Activated CD4-positive, CD25-positive, alpha-beta regulatory T cell treated with anti-CD3 and anti-CD28 coated beads, Interleukin-2, amount 50 U/mL, for 16 hours (primary cell): ENCODE measurements at places on chromosomes 5 and 9.

GRCh38 chr5:6484446-6484845, 35.8 kb downstream of the UBE2QL1 start:
- no peak for DNase-seq

- DNase-seq: no peak
Observed at GRCh38 chr9:113580041-113580953, 116.8 kb downstream of the RGS3 start.

DNA sequence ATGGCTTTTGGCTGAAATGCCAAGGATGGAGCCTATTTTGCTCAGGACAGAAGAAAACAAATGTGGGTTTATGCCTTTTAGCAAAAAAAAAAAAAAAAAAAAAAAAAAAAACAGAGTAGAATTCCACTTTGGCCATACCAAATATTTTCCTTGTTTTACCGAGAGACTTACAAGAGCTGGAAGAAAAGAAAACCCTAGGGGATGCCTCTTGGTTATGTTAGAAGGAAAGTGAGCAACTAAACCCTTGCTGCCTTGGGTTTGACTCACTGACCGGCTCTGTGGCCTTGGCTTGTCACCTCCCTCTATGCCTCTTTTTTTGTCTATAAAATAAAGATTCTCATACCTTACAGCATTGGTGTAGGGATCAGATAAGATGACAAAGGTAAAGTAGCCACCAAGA, 69.6 kb upstream of the ABCA1 start:
- no peak for DNase-seq

DNA sequence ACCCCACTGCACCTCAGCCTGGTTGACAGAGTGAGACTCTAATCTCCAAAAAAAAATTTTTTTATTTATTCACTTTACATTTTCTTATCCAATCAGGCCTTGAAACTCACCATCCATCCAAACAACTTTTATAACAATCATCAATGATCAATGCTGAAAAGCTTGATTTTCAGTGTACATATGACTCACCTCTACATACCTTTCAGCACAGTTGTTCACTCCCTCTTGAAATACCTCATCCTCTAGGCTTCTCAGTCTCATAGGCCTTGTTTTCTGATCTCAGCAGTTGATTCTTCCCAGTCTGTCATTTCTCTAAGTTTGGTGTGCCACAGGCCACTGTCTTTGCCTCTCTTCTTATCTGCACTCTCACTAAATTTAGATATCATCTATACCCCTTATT, 36.2 kb downstream of the GRIN3A start:
- DNase-seq: no peak

DNA sequence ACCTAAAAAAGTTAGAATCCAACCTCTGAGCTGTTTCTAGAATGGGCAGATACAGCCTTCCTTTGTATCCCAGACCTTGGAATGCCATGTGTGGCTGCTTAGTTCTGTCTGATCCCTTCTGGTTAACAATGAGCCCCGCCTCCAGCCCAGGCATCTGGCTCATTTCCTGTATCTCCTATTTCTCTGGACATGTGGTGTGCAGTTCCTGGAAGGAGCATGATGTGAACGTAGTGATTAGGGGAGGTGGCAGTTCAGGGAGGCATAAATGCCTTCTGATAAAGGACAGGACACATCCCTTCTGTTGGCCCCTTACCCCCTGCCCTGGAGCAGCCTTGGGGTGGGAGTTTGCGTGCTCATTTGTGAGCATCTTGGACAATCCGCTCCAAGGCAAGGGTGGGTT, 243.0 kb downstream of the ZSWIM6 start:
- DNase-seq: no peak

DNA sequence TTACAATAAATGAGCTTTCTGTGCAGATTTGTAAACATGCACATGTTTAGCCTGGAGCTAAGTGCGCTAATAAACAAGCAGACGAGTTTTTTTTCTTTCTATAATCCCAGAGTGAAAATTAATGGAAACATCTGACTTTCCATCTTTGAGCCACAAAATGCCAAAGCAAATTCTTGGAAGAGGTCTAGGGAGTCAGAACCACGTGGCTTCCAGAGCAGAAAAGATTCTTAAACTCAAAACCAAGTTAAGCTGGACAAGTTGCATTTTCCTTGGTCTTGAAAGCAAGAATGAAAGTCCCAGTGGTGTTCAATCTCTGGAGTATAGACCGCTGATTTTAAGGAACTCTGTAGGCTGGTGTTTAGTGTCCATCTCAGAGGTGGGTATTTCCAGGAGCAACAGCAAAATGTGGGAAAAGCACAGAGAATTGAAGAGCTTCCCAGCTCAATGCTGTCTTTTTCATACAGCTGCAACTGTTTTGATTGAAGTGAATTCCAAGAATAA, 71.4 kb downstream of the MYO10 start:
- DNase-seq: no peak

DNA sequence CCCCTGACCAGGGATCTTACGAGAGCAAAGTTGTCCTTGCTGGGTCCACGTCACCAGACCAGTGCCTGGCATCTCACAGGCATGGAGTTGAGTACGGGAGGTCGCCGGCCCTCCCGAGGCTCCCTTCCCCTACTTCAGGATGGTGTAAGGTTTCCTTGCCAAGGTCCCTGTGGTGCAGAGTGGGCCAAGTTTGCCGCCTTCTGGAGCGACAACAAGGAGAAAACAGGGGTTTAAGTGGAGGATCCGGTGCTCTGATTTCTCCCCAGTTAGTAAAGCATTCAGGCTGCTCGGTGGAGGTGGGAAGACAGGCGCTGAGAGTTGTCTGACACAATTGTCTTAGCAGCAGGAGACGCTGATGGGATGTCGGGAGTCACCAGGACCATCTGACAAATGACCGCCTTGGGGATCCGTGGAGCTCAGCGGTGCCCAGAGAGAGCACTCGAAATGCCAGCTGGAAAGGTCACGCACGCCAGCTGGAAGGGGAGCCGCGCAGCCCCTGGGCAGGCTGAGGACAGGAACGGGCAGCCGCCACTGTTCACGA, 37.3 kb downstream of the ADAMTS2 start:
- DNase-seq: no peak

GRCh38 chr5:83721953-83722901, 1.6 kb upstream of the HAPLN1 start:
- DNase-seq: no peak

GRCh38 chr9:130693101-130693425, 517 bp upstream of the EXOSC2 start:
- no peak for DNase-seq

DNA sequence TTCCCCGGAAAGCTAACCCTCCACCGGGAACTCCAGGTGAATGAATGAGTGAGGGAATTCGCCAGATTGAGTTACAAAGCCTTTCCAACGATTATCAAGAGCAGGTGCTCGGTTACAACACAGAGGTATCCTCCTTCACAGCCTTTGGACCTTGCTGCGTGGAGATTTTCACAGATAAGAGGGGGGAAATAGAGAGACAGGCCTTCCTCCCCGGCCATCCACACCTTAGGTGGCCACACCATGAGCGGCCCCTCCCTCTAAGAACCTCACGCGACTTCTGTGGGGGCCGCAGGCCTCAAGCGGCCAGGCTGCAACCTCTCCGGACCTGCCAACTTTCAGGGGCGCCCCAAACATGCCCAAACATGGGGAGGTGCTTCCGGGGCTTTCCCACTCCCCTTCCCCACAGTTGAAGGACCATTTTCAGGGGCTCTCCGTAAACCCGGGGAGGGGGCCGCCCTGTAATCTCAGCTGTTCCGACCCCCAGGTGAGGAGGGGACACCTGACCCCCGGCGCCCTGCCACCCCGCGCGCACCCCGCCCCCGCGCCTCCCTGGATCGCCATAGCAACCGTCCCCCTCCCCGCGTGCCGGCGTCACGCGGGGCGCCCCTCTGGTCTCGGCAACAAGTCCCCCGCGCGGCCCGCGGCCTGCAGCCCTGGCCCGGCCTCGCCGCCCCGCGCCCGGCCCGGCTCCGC, 603 bp downstream of the DENND1A start:
- no peak for DNase-seq

DNA sequence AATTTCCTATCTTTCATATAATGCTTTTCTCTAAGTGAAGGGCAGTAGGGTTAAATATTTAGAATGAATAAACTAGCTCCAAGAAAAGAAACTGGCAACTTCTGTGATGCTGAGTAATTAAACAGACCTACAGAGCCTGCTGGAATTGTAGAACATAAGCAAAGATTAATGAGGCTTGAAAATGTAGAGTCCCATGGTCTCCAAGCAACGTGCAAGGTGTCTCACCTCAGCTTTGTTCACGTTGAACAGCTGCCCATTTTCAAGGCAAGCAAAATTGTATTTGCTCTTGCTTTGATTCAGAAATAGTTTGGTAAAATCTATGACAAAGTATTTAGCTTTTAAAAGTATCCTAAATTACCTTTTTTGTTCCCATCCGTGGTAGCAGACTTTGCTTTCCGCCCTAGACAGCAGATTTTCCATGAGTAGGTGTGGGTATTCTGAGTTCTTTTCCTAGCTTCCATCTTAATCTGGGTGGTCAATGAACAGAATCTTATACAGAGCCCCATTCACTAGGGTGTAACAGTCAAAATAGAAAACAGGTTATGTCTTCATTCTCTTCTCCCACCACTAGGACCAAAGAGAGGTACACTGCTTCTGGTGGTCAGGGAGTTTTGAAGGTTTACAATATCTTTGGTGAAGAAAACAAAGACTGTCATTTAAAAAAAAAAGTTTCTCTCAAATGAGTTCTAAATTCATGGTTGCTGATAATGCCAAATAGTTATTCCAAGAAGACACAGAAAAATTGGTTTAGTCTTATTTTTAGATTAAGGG, 52.1 kb upstream of the TYRP1 start:
- DNase-seq: no peak

DNA sequence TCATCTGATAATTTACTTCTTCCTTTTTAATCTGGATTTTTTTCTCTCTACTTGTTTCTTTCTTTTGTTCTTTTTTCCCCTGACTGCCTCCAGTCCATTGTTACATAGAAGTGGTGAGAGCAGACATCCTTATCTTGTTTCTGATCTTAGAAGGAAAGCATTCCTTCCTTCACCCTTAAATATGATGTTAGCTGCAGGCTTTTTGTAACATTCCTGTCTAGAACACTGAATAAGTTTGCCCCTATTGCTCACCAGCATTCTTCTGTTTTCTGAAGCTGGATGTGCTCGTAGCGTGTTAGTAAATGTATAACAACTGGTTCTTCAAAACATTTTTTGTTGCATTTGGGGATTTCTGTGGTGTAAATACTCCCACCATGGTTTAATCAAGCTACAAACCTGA, 136.7 kb upstream of the NFIL3 start:
- no peak for DNase-seq

GRCh38 chr5:38208782-38209378, 49.5 kb upstream of the EGFLAM start:
- DNase-seq: no peak

GRCh38 chr5:146799231-146799630, 79.3 kb downstream of the PPP2R2B start:
- DNase-seq: no peak

- no peak for DNase-seq
Observed at GRCh38 chr9:94916956-94917355, 190.5 kb downstream of the AOPEP start.

GRCh38 chr9:18371621-18372020, 102.3 kb upstream of the ADAMTSL1 start:
- no peak for DNase-seq

- no peak for DNase-seq
Observed at GRCh38 chr9:100700689-100701318, 122.9 kb downstream of the CAVIN4 start.

- no peak for DNase-seq
Observed at GRCh38 chr5:26192486-26192885, 845.9 kb downstream of the CDH9 start.

DNA sequence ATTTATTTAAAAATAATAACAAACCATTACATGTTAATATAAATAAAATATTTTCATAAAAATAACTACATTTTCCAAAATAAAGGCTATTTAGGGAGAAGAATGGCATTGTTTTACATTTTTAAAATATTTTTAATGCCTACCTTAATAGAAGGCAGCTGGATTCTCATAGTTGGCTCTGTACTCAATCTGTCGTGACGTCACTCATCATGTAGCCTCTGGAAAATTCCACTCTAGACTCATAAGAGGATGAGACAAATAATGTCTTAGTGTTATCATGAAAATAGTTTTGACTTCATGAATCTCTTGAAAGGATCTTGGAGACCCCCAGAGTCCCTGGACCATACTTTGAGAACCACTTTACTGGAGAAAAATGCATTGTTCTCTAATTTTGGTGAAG, 93.1 kb downstream of the NXNL2 start:
- DNase-seq: no peak

GRCh38 chr9:30575218-30575617, 1809.2 kb upstream of the ACO1 start:
- no peak for DNase-seq
